ENCODE measurements at places on chromosomes 11 and 22. TPM values are rescaled to one million over a fixed set of nuclear protein-coding genes. Genes with fewer than 3 reads are reported as not detected.

DNA sequence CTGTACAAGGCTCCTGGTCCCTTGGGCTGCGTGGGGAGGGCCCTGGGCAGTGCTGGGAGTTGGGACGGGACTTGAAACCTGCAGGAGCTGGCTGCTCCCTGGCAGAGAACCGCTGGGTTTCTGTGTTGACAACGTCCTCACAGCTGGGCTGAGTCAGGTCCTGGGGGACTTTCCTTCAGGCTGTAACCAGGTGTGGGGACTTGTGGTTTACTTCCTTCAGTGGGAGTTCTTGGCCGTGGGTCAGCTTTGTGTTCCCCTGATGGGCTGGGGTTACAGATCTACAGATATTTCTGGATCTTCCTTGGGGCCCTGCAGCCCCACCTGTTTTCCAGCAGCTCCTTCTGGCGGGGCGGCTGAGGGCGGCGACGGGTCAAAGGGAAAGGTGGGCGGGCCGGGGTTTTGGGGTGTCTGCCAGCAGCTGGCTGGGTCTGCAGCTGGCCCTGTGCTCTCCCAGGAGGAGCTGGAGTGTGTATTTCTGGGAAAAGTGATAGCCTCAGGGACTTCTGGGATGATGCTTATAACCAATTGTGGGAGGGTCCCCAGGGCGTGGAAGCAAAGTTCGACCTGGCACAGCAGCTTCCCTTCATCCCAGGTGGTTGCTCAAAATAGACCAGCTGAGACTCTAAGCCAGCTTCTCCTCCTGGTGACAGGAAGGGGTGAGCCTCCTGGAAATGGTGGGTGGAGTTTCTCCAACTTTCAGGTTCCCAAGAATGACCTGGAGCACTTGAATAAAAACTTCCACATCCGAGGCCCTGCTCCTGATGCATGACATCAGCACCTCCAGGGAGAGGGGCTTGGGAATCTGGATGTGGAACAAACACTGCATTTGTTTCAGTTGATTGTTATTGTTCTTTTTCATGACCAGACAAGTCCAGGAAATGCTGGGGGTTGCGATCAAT lies 19.1 kb downstream of the ST14 start:
- no peak for DNase-seq

DNA sequence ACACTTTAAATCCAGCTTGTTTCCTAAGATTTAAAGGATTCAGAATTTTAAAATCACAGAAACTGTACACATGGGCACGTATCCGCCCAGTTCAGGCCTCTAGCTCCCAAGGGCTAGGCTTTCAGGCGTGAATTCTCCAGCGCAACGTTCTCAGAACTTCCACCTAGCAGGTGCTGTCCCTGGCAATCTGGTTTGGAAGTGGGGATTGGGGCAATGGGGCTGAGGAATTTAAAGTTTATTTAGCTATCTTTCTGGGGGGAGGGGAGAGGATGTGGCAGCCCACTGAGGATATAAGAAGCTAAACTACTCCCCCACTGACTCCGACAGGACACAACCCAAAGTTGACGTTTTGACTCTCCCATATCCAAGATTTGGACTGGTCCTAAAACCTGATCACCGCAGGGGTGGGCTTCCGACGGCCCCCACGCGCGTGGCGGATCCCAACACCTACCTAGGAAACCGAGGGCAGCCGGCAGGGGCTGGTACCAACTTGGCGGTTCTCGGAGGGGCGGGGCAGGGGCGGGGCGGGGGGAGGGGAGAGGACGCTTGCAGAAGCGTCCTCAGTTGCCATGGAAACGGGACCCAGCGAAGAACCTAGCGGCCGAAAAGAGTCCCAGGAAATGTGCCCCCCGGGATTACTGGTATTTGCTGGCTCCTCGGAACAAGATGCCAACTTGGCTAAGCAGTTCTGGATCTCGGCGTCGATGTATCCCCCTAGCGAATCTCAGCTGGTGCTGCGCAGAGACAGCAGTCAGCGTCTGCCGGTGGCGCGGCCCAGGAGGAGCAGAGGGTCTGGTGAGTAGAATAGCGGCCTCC lies at the start of gene HOATZ:
HOATZ (plus strand) TSS at position 563 of the 816 bp plus-strand sequence; CDS start at position 570, 7 bp downstream.
- DNase-seq, result no peak

GRCh38 chr11:128415539-128415938 lies 171.8 kb downstream of the ETS1 start:
- no peak for DNase-seq

DNA sequence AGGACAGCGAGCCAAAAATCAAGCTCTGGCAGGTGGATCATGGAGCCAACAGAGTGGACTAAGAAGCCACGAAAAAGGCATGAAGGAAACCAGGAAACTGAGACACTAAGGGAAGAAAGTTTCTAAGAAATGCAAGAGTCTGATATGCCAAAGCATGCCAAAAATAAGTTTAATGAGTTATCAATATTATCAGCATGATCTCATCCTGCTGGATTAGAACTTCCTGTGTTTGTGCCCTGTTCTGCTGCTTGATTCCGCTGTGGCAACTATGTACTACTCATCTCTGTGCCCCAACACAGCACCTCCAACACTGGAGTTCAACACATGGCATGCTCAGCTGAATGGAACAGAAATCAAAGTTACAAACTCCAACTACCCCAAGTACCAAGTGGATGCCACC lies 10.8 kb downstream of the SNX19 start:
- DNase-seq, result no peak

DNA sequence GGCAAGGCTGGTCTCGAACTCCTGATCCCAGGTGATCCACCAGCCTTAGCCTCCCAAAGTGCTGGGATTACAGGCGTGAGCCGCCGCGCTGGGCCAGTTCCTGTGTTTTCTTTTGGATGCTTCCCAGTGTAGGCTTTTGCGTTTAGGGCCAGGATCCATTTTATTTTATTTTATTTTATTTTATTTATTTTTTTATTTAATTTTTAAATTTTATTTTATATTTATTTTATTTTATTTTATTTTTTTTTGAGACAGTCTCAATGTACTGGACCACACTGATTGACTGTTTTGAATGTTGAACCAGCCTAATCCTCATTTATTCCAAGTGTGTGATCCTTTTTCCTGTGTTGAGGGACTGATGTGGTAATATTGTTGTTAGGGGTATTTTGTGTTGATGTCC lies 8.4 kb downstream of the EPS8L2 start:
- DNase-seq, result no peak

GRCh38 chr11:119000906-119001305 lies 3.0 kb downstream of the CENATAC start:
- DNase-seq, result no peak

GRCh38 chr11:46930089-46930488 lies 6.5 kb upstream of the CSTPP1 start:
- DNase-seq, result no peak

GRCh38 chr11:66707486-66707885 lies 21.5 kb downstream of the SPTBN2 start:
- no peak for DNase-seq

GRCh38 chr11:88179141-88179540 lies 3.9 kb upstream of the RAB38 start:
- DNase-seq, result peak; percentile 48

DNA sequence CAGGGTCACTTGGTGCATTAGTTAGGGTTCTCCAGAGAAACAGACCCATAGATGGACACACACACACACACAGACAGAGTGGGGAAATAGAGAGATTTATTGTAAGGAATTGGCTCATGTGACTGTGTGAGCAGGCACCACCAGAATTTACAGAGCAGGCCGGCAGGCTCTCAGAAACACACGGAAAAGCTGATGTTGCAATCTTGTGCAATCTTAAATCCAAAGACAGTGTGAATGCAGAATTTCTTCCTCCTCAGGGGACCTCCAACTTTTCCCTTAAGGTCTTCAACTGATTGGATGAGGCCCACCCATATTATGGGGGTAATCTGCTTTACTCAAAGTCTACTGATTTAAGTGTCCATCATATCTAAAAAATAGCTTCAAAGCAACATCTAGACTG lies 49.8 kb downstream of the APIP start:
- no peak for DNase-seq

DNA sequence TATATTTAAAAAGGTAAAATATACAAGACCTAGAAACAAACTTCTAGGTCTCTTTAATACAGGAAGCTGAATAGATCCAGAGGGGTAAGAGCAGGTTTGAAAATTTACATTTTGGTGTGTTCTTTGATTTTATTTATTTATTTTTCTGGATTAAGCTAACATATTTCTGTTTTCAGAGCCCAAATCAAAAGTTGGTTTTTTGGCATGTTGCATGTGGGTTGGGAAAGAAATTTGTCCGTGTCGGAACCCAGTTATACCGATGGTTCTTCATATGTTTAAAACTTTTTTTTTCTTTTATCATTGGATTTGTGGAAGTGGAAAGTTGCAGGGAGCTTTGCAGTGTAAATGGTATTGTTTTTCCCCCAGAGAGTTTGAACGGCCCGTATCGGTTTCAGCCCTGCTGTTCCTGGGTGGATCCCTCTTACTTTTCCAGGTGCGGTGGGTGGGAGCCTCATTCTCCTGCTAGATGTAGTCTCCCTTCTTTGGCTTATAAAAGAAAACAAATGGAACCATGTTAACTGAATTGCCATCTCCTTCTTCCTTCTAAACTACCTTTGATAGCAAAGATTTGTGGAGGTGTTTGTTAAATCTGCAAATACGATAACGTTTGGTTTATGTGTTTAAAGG lies 746 bp downstream of the CTNND1 start:
- DNase-seq, result no peak

- no peak for DNase-seq
Measured at GRCh38 chr11:63858628-63859550, 20.0 kb downstream of the MARK2 start.

GRCh38 chr11:36274414-36274813 lies 14.8 kb downstream of the COMMD9 start:
- DNase-seq, result no peak

DNA sequence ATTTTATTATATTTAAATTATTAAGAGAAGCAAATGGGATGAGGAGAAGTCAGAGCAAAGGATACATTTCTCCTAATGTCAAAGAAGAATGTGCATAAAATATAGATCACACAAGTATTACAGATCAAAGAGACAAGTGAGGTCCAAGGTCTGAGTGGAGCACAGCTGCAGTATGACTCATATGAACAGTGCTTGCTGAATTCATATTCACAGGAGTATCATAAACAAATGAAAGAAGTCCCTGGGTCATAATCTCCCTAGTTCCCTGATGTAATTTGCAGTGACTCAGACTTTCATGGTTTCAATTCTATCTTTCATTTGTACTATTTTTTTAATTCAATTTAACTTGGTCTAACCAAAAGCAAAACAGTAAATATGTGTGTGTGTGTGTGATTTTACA lies 499.0 kb upstream of the CCDC179 start:
- no peak for DNase-seq

GRCh38 chr11:34098813-34099212 lies 6.6 kb upstream of the NAT10 start:
- DNase-seq, result no peak

- DNase-seq, result no peak
Measured at GRCh38 chr11:60129853-60130252, 41.4 kb downstream of the MS4A2 start.

DNA sequence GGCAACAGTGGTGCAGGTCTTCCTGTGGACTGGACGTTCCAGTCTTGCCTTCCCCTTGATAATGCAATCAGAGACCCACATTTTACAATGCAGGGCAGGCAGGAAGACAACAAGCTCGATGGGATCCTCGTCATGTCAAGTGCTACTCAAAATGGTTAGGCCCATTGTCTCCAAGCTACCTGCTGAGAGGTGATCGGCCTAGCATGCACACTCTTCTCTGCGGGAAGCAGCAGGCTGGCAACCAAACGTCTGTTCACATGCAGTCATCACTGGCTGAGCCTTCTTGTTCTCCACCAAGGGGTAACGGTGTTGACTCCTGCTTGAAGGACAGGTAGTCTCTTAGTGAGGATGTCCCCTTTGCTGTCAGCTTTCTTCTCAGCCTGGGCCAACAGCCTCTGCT lies 25.5 kb upstream of the CD82 start:
- no peak for DNase-seq

DNA sequence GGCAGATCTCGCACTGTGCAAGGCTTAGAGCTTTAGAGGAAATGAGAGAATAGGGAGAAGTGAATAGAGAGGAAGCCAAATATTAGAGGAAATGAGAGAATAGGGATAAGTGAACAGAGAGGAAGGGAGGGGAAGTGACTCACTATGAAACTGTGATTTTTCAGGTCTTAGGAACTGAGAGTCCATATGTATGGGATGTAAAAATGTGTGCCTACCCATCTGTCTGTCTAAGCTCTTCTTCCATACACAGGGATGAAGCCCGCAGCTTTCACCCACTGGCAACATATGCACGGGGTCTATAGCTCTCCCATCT lies 6.4 kb upstream of the CCDC86 start:
- DNase-seq, result no peak

DNA sequence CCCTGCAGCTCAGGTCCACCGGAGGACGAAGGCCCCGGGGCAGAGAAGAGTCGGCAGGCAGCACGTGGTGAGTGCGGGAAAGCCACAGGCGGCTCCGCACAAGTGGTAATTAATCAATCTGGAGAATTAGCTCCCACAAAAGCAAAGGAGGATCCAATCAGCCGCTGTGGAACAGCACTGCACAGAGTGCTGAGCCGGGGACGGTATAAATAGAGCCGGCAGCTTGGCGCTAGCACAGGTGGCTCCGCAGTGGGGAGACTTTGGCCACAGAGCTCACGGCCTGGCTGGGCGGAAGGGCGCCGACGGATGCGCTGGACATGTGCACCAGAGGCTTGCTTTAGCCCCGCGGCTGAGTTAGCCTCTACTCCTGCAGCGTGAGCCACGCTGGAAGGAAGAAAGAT lies 48.9 kb downstream of the IGSF9B start:
- DNase-seq, result no peak

DNA sequence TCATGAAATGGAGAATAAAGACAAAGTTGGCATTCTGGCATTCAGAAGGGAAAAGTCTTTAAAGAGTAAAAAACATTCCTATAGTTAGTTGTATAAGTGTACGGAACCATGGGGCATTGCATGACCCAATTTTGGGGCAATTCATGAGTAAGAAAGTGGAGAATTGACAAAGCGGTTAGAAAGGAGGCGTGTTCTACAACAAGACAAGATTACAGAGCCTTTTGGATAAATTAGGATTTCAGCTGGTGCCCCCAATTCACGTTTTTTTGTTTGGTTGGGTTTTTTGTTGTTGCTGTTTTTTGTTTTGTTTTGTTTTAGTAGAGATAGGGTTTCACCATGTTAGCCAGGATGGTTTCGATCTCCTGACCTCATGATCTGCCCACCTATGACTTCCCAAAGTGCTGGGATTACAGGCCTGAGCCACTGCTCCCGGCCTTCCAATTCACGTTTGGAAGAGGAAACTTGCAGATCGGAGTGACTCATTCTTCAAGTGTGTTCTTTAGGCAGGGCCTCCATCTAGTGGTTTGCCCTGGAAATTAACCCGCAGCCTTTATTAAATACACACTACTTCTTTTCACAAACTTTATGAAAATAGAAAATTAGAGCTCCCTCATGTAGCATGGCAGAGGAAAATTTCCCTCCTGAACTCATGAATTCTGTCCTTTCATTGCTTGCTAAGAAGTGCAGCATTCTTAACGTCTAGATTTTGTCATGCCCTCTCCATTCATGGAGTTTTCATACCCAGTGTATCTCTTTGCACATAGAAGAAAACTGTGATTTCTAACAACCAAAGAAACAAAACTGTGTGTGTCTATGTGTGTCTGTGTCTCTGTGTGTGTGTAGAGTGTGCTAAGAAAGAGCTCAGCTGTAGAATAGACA lies 118.1 kb downstream of the BBOX1 start:
- no peak for DNase-seq

Gene GP1BB
- total RNA-seq, result not detected

Gene FRMD8
- total RNA-seq, result 61.3 TPM

Gene RASL10A
- 0.78 TPM for total RNA-seq

Gene RIMBP3C
- total RNA-seq, result 0.23 TPM

Gene LDHAL6A
- not detected for total RNA-seq
